ENCODE measurements at places on chromosomes 13 and 19. TPM values are rescaled to one million over a fixed set of nuclear protein-coding genes. Genes with fewer than 3 reads are reported as not detected.

GRCh38 chr13:79668201-79668752 lies 187.3 kb downstream of the NDFIP2 start:
- DNase-seq: no peak

The CACNA1A gene
- total RNA-seq: 0.16 TPM

DNA sequence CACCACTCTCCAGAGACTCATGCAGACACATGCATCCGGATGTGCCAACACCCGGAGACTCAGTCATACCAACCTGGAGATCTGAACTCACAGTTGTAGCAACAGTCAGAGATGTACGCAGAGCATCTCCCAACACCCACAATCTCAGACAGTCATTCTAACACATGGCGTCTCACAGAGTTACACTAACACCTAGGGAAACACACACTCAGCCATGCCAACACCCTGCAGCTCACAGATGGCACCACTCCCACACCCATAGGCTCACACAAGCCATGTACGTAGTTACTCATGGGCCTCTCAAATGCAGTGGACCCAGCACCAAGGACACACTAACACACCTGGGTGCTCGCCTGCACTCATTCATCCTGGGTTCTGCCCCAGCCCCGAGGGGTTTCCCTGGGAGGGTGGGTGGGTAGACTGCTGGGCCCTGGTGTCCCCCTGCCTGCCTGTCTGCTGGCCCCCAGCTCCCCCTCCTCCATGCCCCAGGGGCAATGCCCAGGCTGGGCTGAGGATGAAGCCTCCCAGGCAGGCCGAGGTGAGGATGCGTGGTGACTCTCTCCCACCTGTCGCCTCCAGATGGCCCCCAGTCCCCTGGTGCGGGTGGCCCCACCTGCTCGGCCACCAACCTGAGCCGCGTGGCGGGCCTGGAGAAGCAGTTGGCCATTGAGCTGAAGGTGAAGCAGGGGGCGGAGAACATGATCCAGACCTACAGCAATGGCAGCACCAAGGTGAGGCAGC lies 10.0 kb downstream of the PKN1 start:
- no peak for DNase-seq

DNA sequence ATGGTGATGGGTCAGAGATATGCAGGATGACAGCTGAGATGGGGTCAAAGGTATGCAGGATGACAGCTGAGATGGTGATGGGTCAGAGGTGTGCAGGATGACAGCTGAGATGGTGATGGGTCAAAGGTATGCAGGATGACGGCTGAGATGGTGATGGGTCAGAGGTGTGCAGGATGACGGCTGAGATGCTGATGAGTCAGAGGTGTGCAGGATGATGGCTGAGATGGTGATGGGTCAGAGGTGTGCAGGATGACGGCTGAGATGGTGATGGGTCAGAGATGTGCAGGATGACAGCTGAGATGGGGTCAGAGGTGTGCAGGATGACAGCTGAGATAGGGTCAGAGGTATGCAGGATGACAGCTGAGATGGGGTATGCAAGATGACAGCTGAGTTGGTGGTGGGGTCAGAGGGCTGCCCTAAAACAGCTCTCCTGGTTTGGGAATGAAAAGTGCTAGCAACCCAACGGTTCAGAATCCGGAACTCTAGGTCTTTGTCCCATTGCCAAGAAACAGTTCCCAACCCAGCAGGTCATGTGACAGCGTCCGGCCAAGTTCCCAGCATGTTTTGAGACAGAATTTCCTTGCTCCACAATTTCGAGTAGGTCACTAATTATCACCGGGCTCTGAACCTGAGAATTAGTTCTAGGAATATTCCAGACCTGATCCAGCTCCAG lies 3.2 kb downstream of the SELENOW start:
- DNase-seq: no peak

The CEACAM6 gene
- total RNA-seq: 6.9 TPM

- no peak for DNase-seq
These were observed 25.6 kb downstream of the EPS15L1 start for GRCh38 chr19:16446108-16446723.

GRCh38 chr13:24212674-24213073 lies 52.2 kb downstream of the SPATA13 start:
- peak; percentile 32 for DNase-seq

The RDH13 gene
- 11.4 TPM for total RNA-seq

- DNase-seq: no peak
These were observed 16.5 kb downstream of the RXFP2 start for GRCh38 chr13:31755803-31756212.

The RAB3A gene
- total RNA-seq: 1.2 TPM

The RFPL4A gene
- not detected for total RNA-seq
